Activated CD4-positive, alpha-beta T cell treated with anti-CD3 and anti-CD28 coated beads, Interleukin-10, Interleukin-2, amounts not matched to agents 100 ng/mL and 50 ng/mL, durations not matched to agents 16 hours and 8 hours (primary cell): ENCODE measurements at places on chromosomes 4 and X.

- no peak for DNase-seq
Measured at GRCh38 chr4:122764071-122764820, 31.7 kb downstream of the BBS12 start.

- peak; percentile 9 for DNase-seq
Measured at GRCh38 chr4:88411491-88412096, 32.9 kb downstream of the HERC6 start.

GRCh38 chr4:183863155-183863825 is 41.8 kb upstream of the STOX2 start:
- DNase-seq, result no peak

GRCh38 chr4:29538889-29539646 is 1181.1 kb upstream of the PCDH7 start:
- no peak for DNase-seq

DNA sequence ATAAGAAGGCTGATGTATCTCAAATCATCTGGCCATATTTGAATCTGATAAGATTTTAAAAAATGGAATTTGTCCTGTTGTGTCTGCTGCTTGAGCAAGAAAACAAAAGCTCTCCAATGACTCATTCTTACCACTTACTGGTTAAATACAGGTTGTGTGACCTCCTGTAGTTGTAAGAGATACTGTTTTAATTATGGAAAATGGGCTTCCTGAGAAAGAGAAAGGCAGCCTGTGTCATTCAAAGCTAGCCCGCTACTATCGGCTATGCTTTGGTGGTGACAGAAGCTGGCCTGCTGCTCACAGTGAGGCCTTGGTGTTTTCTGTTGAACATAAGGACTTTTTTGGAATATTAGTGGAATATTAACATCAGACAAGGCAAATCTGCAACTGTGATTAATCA is 1722.1 kb upstream of the PCDH10 start:
- DNase-seq, result no peak

DNA sequence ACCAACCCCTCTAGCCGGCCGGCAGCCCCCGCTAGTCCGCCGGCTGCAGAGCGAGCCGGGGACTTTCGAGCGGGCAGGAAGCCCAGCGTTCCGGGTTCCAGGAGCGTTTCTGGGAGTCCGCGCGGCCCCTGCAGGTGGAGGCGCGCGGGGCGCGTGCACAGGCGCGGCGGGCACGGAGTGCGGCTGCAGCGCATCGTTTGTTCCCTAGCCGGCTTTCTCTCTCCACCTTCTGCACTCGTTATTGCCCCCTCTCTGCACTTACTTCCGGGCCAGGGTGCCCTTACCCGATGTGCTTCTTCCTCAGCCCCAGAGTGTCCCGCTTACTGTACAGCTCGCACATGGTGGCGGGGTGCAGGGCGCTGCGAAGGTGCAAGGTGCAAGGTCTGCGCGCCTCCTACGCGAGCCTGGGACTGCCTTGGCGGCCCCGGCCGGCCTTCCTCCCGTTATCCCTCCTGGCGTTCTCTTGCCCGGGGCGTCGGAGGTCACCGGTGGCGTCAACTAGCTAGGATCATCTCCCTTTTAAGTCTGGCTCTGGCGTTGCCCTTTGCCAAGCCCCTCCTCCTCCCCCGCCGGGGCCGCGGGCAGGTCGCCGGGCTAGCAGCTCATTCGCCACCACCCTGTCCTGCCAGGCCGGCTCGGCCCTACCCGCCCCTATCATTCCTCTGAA is at the start of gene ETNPPL:
Gene ETNPPL (minus strand): TSS at position 495 of the 667 bp plus-strand sequence. CDS start 155 bp downstream, at position 340.
- peak; percentile 32 for DNase-seq

DNA sequence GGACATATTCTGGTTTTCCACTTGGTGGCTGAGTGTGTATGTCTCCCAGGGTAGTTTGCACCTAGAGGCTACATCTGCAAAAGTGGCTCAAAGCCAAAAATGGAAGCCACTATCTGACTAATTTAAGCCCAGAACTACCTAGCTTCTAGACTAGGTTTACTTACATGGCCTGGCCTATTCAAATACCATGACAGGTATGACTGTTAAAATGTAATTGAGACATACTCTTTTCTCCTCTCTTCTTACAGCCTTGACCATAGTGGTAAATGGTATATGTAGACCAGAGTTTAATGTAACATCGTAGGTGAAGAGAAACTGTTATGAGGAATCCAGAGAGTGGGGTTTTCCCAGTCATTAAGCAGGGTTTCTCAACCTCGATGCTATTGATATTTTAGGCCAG is 2.6 kb upstream of the TRPC5 start:
- DNase-seq, result no peak
